ENCODE measurements at places on chromosomes 3 and 15. TPM values are rescaled to one million over a fixed set of nuclear protein-coding genes. Genes with fewer than 3 reads are reported as not detected.

Gene GOLGA6B
- not detected for total RNA-seq

- DNase-seq = no peak
- H3K36me3 ChIP-seq = no peaks in the 10 kb centered on the region
- peak within 1 kb of the TSS; percentile 98 for H3K27ac ChIP-seq
- H3K4me3 ChIP-seq = peak within 1 kb of the TSS; percentile 22
- H3K4me1 ChIP-seq = peaks cover 87% of the 10 kb centered on the region
Observed at GRCh38 chr3:48016301-48016973, at the start of gene MAP4. TSS of gene MAP4 (minus strand) at chr3:48016416. CDS start at chr3:47998860, 17,556 bp downstream.

Gene USP19
- 34.2 TPM for total RNA-seq

Gene C15orf39
- total RNA-seq = 12.2 TPM

- no peak overlapping the region for H3K4me3 ChIP-seq
- no peaks in the 10 kb centered on the region for H3K27me3 ChIP-seq
- H3K27ac ChIP-seq = no peak overlapping the region
- H3K4me1 ChIP-seq = peaks cover 60% of the 10 kb centered on the region
Observed at GRCh38 chr3:120473896-120474675, 23.3 kb upstream of the FSTL1 start.

Gene GLDN
- total RNA-seq = 0.29 TPM

Gene NOX5
- not detected for total RNA-seq

Gene GOLGA8B
- total RNA-seq = 55.3 TPM

DNA sequence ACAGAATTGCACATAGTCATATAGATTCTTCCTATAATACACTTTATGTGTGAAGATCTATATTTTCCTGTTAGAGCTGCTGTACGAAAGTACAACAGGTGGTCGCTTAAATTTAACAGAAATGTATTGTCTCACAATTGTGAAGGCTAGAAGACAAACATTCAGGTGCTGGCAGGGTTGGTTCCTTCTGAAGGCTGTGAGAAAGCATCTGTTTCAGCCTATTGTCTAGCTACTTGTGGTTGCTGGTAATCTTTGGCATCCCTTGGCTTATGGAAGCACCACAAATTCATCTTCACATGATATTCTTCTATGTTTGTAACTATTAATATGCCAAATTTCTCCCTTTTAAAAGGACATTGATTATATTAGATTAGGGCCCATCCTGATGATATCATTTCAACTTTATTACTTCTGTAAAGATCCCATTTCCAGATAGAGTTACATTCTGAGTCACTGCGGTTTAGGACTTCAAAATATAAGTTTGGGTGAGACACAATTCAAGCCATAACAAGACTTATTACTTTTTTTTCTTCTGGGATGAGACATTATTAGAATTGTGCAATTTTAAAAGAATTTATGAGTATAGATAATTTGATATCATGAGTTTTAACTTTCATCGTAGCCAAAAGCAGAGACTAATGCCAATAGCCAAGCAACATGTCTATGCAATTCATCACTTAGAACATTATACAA, 248.1 kb upstream of the BCHE start:
- H3K4me3 ChIP-seq = no peak overlapping the region
- H3K27me3 ChIP-seq = peaks cover 8% of the 10 kb centered on the region
- H3K36me3 ChIP-seq = no peaks in the 10 kb centered on the region
- DNase-seq = no peak

DNA sequence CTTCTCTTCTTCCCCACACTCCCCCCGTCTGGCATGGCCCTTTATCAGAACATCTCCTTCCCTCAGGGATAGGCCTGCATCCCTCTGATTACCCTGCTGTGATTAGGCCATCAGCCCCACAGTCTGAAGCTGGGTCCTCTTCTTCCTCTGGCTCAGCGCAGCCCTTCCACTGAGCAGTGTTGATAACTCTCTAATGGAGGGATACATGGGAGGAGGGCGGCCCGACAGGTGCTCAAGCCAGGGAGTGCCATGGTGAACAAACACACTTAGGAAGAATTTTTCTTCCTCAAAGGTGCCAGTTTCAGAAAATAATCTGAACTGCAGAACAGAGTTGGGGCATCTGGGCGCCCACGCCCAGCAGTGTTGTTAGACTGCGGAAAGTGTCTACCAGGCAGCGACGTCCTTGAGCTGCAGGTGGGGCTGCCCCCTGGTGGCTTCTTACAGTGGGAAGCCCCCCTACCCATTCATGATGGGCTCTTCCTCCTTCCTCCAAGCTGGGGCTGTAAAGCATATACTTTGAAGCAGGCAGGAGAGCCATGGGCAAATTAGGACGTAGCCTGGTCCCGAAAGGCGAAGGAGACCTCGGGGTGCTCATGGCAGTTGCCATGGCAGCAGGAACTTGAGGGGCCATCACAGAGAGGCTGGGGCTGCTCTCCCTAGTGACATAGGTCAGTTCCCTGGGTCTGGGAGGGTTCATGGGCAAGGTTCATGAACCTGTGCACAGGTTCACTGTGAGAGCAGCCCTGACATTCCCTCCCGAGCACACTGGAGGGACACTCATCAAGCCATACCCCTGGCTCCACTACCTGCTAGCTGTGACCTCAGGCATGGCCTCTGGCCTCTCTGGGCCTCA, 33.2 kb upstream of the NR2C2 start:
- no peaks in the 10 kb centered on the region for H3K4me1 ChIP-seq
- H3K4me3 ChIP-seq = no peak overlapping the region
- no peak overlapping the region for H3K27ac ChIP-seq

GRCh38 chr3:187975561-187976364, 178.2 kb upstream of the LPP start:
- no peak overlapping the region for H3K4me3 ChIP-seq
- peaks cover 14% of the 10 kb centered on the region for H3K4me1 ChIP-seq
- no peak for DNase-seq
- H3K36me3 ChIP-seq = no peaks in the 10 kb centered on the region
- peak overlapping the region; percentile 6 for H3K27ac ChIP-seq

- H3K27ac ChIP-seq = no peak overlapping the region
- H3K36me3 ChIP-seq = peaks cover 4% of the 10 kb centered on the region
- H3K4me1 ChIP-seq = peaks cover 17% of the 10 kb centered on the region
Observed at GRCh38 chr3:115190747-115191146, 43.7 kb upstream of the ZBTB20 start.

DNA sequence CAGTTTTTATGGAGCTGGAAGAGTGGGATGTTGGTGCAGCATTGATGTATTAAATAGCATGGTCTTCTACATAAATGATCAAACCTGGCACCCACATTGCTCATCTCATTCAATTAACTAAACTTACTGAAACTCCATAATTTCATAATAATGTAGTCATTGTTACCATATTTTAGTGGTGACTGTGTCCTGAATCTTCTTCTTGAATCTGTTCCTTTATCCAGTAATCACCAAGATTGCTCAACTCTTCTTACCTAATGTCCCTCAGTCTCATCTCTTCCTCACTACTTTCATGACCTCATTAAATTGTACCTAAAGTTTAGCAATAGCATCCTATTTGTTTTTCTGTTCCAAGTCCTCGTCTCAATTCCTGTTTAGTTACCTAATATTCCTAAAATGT, 69.8 kb downstream of the FGF7 start:
- H3K36me3 ChIP-seq = no peaks in the 10 kb centered on the region
- no peak overlapping the region for H3K4me3 ChIP-seq
- H3K27me3 ChIP-seq = peaks cover 3% of the 10 kb centered on the region
- H3K27ac ChIP-seq = no peak overlapping the region

- H3K4me3 ChIP-seq = no peak overlapping the region
- DNase-seq = no peak
- H3K27me3 ChIP-seq = no peaks in the 10 kb centered on the region
- H3K27ac ChIP-seq = no peak overlapping the region
- no peaks in the 10 kb centered on the region for H3K36me3 ChIP-seq
Observed at GRCh38 chr3:146498002-146498736, 28.8 kb upstream of the PLSCR2 start.

GRCh38 chr3:29453284-29454001, 172.6 kb downstream of the RBMS3 start:
- peaks cover 4% of the 10 kb centered on the region for H3K36me3 ChIP-seq
- H3K4me3 ChIP-seq = peak overlapping the region; percentile 33

Gene CSPG5
- total RNA-seq = 2.8 TPM

- no peak overlapping the region for H3K27ac ChIP-seq
- no peaks in the 10 kb centered on the region for H3K36me3 ChIP-seq
- no peak overlapping the region for H3K4me3 ChIP-seq
- H3K27me3 ChIP-seq = peaks cover 19% of the 10 kb centered on the region
Observed at GRCh38 chr3:39446444-39446843, 21.0 kb upstream of the MOBP start.

DNA sequence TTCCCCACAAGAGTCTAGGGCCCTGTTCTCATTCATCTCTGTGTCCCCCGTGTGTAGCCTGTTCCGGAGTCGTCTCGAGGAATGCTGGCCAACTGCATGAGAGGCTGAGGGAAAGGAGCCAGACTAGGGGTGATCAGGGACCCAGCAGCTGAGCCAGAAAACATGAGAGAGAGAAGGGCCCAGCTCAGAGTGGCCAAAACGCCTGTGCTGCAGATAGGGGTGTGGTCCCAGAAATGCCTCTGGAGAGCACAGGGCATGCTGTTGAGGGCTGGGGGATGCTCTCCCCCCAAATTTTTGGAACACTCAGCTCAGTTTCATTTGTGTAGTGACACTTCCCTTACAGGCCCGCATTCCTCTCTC, 14.1 kb downstream of the CYP1A2 start:
- no peak overlapping the region for H3K4me3 ChIP-seq
- H3K4me1 ChIP-seq = no peaks in the 10 kb centered on the region
- DNase-seq = no peak
- no peak overlapping the region for H3K27ac ChIP-seq
- H3K36me3 ChIP-seq = no peaks in the 10 kb centered on the region

DNA sequence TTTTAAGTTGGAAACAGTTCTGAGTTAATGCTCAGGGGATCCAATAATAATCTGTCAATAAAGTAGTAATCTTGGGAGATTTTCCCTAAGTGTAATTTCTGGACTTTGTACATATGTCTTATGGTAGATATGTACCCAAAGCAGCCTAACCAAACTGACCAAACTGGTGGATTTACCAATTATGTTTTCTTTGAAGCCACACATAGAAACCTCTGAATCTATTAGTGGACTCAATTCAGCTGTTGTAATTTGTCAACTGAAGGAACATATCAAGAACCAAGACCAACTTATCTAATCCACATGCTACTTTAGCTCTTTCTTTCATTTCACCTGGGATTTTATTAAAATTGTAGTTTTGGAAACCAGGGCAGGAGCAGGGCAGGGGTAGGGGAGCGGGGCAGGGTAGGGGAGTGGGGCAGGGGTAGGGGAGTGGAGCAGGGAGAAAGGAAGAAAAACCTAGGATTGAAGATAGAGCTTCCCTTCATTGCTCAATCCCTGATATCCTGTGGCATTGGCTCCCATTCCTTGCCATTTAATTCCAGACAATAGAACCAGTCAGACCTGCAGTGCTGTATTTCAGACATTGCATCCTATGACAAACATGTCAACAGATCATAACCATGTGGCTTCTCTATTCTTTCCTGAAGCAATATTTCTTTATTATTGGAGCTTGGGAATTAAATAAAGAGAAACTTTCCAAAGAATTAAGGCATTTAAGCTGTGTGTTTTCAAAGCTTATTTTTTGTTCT, 101.8 kb downstream of the NFKBIZ start:
- no peak for DNase-seq
- H3K36me3 ChIP-seq = no peaks in the 10 kb centered on the region
- no peak overlapping the region for H3K4me3 ChIP-seq
- H3K27ac ChIP-seq = peak overlapping the region; percentile 68

GRCh38 chr15:75483961-75484360, 32.5 kb upstream of the SIN3A start:
- no peak overlapping the region for H3K27ac ChIP-seq
- H3K4me1 ChIP-seq = no peaks in the 10 kb centered on the region
- H3K4me3 ChIP-seq = no peak overlapping the region
- DNase-seq = no peak
- H3K36me3 ChIP-seq = peaks cover 16% of the 10 kb centered on the region
